ENCODE measurements at places on chromosomes 6 and 20. TPM values are rescaled to one million over a fixed set of nuclear protein-coding genes. Genes with fewer than 3 reads are reported as not detected.

The SERPINB6 gene
- total RNA-seq: 86.4 TPM

The HCK gene
- not detected for total RNA-seq

The CST2 gene
- not detected for total RNA-seq

The SAPCD1 gene
- 13.2 TPM for total RNA-seq

The SYNGAP1 gene
- 3.6 TPM for total RNA-seq

The PLCB4 gene
- 7.5 TPM for total RNA-seq

The FAM209A gene
- not detected for total RNA-seq

The PRELID3B gene
- 154 TPM for total RNA-seq

The MOXD1 gene
- 4.1 TPM for total RNA-seq

The HLA-DQA2 gene
- total RNA-seq: 3.1 TPM

The ZC2HC1B gene
- not detected for total RNA-seq

The ADGRB3 gene
- total RNA-seq: 0.79 TPM

The PROCR gene
- 53.3 TPM for total RNA-seq

The PRSS16 gene
- total RNA-seq: 3.5 TPM

The SPATA25 gene
- total RNA-seq: 2.6 TPM

The OR2J3 gene
- total RNA-seq: not detected

The SRMS gene
- total RNA-seq: not detected

The OR2B6 gene
- total RNA-seq: not detected

The FRMD1 gene
- not detected for total RNA-seq

The SNRNP48 gene
- total RNA-seq: 9.5 TPM

Data from A375 (cell line).